HT-29 (cell line): ENCODE measurements at places on chromosomes 5 and 9. TPM values are rescaled to one million over a fixed set of nuclear protein-coding genes. Genes with fewer than 3 reads are reported as not detected.

GRCh38 chr5:35694481-35694880 lies 76.8 kb downstream of the SPEF2 start:
- DNase-seq: no peak

GRCh38 chr9:82356871-82357270 lies 368.3 kb downstream of the SPATA31D1 start:
- no peak for DNase-seq

- no peak for DNase-seq
Measured at GRCh38 chr5:181059297-181060230, 19.5 kb downstream of the BTNL9 start.

The ABHD17B gene
- 20.0 and 21.8 TPM in 2 replicates for total RNA-seq

GRCh38 chr9:68808338-68808890 lies 103.4 kb downstream of the PIP5K1B start:
- no peak for DNase-seq

The ST8SIA4 gene
- total RNA-seq: not detected in 2 replicates
